Left kidney (tissue), 8 donors: ENCODE measurements at places on chromosomes 2 and 18. TPM values are rescaled to one million over a fixed set of nuclear protein-coding genes. Genes with fewer than 3 reads are reported as not detected.

The SERPINB11 gene
- not detected for polyA plus RNA-seq

The RGPD6 gene
- polyA plus RNA-seq: 48.0 TPM

The RPRM gene
- 3.2 TPM for polyA plus RNA-seq

GRCh38 chr2:220114443-220114842 lies 487.0 kb downstream of the SLC4A3 start:
- no peak for DNase-seq

DNA sequence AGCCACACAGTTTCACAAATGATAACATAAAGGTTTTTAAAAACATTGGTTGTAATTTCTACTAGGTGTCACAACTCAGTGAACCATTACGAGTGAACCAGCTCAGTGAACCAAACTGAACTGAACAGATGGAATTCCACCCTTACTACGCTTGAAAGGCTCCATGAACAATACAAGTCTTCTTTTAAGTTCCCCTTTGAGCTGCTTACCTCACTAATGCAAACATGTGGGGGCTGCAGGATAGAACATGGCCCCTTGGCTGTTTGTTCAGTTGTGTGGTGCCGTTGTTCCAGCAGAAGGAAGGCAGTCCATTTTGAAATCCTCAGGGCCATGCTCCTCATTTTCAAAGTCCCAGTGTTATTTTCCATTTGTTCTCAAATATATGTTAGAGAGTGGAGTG lies 30.7 kb upstream of the KLHL14 start:
- DNase-seq: peak; percentile 78

- DNase-seq: no peak
Measured at GRCh38 chr2:232278534-232278933, 100.0 kb upstream of the ALPP start.

DNA sequence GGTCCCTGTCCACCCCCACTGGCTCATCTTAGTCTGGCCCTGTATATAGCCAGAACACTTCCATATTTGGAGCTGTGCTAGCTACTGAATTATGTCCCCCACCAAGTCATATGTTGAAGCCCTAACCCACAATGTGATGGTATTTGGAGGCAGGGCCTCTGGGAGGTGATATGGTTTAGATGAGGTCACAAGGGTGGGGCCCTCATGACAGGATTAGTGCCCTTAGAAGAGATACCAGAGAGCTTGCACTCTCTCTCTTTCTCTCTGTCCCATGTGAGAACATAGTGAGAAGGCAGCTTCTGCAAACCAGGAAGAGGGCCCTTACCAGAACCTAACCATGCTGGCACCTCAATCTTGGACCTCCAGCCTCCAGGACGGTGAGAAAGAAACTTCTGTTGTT lies 31.2 kb downstream of the ALPK2 start:
- no peak for DNase-seq

GRCh38 chr2:79860228-79861058 lies 347.6 kb downstream of the CTNNA2 start:
- DNase-seq: peak; percentile 31

- no peak for DNase-seq
Measured at GRCh38 chr2:198405311-198405710, 600.9 kb downstream of the PLCL1 start.

- no peak for DNase-seq
Measured at GRCh38 chr2:1609485-1610095, 134.7 kb downstream of the PXDN start.

DNA sequence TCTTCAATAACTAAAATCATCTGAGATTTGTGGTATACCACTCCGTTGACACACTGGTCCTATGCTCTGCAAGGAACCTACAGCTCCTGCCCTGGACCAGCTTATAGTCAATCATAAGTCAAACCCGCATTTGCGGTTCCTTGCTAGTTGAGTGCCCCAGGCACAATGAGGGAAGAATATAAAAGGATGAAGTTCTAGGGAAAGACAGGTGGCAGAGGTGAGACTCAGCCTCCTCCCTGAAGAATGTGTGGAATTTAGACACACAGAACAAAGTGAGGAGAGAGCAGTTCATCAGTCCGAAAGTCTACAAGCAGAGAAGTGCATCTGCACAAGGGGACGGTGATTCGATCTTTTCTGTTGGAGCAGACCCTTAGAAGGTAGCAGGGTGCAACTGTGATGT lies 615.0 kb upstream of the FANCL start:
- no peak for DNase-seq

- DNase-seq: no peak
Measured at GRCh38 chr2:33478968-33479731, 2.7 kb downstream of the RASGRP3 start.
